ENCODE measurements at places on chromosomes 1 and 21.
A peak's percentile ranks its signal among the peaks of the same experiment; 100 is the strongest.

- no peak for DNase-seq
- H3K36me3 ChIP-seq: no peaks in the 10 kb centered on the region
- H3K4me1 ChIP-seq: no peaks in the 10 kb centered on the region
- H3K4me3 ChIP-seq: no peak overlapping the region
- no peaks in the 10 kb centered on the region for H3K27me3 ChIP-seq
Measured at GRCh38 chr1:113615425-113615824, 143.9 kb downstream of the PHTF1 start.

DNA sequence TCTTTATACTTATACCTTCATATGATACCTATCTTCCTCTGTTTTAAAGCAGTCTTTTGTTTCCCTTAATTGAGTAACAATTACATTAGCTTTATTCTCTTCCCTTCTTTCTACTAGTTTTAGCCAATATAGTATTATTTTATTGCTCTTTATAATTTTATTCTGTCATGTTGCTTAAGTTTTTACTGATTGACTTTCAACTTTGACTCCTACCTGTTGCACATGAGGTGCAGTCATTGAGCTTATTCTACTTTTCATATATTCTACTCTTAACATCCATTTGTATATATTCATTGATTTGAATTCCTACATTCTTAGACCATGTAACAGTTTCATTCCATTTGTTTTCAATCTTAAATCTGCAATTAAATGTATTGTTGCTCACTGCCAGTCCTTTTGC lies 49.2 kb downstream of the AGO3 start:
- no peak overlapping the region for H3K4me3 ChIP-seq
- no peak overlapping the region for H3K27ac ChIP-seq
- no peaks in the 10 kb centered on the region for H3K36me3 ChIP-seq
- H3K4me1 ChIP-seq: no peaks in the 10 kb centered on the region

GRCh38 chr1:119879510-119880434 lies 16.5 kb downstream of the ADAM30 start:
- H3K27me3 ChIP-seq: no peaks in the 10 kb centered on the region
- H3K4me3 ChIP-seq: no peak overlapping the region
- no peak for DNase-seq
- no peak overlapping the region for H3K27ac ChIP-seq

DNA sequence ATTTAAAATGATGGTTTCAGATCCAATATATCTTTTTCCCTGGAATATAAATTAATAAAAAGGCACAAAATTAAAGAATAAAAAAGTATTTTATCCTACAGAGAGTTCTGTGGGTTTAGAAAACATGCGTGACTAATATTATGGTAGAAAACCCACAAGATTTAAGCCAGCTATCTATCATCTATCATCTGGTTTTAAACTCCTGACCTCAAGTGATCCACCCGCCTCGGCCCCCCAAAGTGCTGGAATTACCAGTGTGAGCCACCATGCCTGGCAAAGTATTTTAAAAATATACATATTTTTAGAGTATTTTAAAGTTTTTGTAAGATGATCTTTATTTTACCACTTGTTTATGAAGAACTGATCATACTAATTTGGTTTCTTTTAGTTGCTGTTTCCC lies 79.5 kb downstream of the NRIP1 start:
- no peak for DNase-seq
- no peak overlapping the region for H3K4me3 ChIP-seq
- H3K4me1 ChIP-seq: no peaks in the 10 kb centered on the region
- H3K27ac ChIP-seq: no peak overlapping the region

DNA sequence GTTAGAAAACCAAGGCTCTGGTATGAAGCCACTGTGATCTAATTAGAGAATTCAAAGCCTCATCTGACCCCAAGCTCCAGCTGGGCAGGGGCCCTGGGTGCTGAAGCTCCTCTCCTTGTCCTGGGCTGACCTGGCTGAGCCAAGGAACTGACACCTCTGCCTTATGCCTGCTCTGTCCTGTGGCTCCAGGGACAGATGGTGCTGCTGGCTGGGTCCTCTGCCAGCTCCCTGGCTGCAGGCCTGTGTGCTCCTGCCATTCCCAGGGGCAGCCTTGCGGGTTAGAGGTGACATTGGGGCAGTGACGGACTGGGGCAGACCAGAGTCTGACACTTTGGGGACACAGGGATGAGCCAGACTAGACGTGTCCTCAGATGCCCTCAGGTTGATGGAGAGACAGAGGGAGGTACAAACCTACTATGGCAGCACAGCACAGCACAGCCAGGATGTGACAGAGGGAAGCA lies 11.8 kb downstream of the ACOT11 start:
- no peak overlapping the region for H3K27ac ChIP-seq
- no peaks in the 10 kb centered on the region for H3K27me3 ChIP-seq
- no peaks in the 10 kb centered on the region for H3K36me3 ChIP-seq

DNA sequence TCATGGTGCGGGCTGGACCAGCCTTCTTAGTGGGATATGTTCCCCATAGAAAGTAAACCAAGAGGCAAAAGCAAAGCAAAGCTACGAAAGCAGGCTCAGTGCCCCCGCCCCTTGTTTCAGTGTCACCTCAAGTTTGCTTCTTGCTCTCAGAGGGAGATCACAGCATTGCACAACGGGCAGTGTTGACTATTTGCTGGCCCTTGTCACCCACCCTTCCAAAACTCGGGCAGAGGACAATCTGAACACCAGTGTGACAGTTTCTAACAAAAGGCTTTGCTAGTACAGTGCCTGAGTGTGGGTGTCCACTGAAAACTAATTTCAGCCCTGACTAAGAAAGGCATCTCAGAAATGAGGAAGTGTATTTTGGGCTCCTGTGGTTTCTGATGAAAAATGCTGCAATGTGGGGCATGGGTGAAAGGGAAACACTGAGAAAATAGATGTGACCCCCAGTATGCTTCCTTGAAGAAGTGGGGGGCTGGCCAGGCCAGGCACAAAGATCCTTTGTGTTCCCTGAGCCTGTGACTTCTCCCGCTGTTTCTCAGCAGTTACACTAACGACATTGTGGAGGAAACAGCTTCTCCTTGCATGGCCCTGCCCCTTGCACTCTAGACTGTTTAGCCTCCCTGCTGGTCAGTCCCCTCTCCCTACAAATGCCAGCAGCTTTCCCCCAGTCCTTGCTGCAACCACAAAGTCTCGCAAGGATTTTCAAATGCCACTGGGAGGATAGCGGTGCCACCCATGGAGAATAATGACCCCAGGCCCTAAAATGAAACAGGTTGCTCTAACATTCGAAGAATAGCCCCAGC lies 33.3 kb upstream of the KCNE1 start:
- peak overlapping the region; percentile 82 for H3K27ac ChIP-seq
- H3K4me3 ChIP-seq: peak overlapping the region; percentile 53
- no peaks in the 10 kb centered on the region for H3K27me3 ChIP-seq
- H3K36me3 ChIP-seq: no peaks in the 10 kb centered on the region
- peak; percentile 81 for DNase-seq

DNA sequence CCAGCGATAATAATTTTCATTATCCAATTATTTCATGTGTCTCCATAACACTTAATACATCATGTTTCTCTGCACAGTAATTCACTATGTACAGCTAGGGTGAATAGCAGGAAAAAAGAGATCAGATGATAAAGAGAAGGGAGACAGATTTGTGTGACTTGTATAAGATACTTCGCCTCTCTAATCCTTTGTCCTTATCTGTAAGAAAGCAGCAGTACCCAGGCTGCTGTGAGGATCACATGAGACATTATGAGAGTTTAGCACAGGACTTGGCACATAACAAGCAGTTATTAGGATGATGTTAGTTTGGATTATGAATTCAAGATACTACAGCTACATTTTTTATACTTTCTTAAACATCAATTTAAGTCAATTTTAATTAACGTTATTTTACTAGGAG lies 6.3 kb downstream of the ERG start:
- no peaks in the 10 kb centered on the region for H3K4me1 ChIP-seq
- no peaks in the 10 kb centered on the region for H3K27me3 ChIP-seq
- no peak for DNase-seq
- no peak overlapping the region for H3K4me3 ChIP-seq

DNA sequence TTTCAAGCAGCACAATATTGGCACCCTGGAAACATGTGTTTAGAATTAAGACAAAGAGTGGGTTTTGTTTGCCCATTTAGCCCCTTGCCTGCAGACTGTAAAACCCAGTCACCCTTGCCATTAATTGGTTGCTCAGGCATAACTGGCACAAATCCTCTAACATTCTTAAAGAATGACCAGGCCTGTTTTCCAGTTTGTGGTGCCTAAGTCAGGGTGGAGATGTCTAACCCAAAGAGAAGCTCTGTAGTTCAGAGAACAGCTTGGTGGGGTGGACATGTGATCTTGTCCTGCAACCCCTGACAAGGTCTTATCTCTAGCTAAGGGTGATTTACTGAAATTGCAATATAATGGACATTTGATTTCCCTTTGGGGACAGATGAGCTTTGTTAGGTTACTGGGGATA lies 8.8 kb upstream of the ANGPTL7 start:
- no peak overlapping the region for H3K4me3 ChIP-seq
- no peaks in the 10 kb centered on the region for H3K27me3 ChIP-seq
- no peaks in the 10 kb centered on the region for H3K4me1 ChIP-seq
- DNase-seq: no peak

DNA sequence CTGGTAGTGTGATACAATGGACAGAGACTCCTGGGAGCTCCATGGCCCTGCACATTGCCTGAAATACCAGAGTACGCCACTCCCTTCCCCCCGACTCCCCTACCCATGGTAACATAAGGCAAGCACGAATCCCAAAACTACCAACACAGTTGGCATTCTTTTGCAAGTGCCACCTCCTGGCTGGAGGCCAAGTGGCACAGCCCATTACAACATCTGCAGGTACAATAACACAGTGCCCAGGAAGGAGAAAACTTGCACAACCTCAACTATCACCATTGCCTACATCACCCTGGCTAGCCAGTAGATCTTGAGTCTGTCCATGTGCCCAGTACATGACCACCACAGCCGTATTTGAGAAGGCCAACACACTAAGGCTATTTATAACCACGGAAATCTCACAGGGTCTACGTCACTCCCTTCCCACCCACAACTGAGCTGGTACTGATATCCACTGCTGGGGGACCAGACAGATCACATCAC lies 11.7 kb downstream of the ADAMTS1 start:
- no peaks in the 10 kb centered on the region for H3K4me1 ChIP-seq
- DNase-seq: no peak
- H3K27me3 ChIP-seq: no peaks in the 10 kb centered on the region

DNA sequence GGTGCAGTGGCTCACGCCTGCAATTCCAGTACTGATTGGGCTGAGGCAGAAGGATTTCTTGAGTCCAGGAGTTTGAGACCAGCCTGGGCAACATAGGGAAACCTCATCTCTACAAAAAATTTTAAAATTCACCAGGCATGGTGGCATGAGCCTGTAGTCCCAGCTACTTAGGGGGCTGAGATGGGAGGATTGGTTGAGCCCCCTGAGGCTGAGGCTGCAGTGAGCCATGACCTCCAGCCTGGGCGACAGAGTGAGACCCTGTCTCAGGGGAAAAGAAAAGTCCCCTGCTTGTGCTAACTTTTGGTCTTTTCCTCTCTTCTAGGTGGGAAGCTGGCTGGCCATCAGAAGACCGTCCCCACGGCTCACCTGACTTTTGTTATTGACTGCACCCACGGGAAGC lies 1.6 kb downstream of the SRARP start:
- DNase-seq: no peak
- H3K27ac ChIP-seq: no peak overlapping the region
- no peaks in the 10 kb centered on the region for H3K36me3 ChIP-seq

- H3K27me3 ChIP-seq: peaks cover 30% of the 10 kb centered on the region
- H3K36me3 ChIP-seq: no peaks in the 10 kb centered on the region
- no peak for DNase-seq
- no peak overlapping the region for H3K27ac ChIP-seq
Measured at GRCh38 chr1:159941141-159941540, 4.3 kb downstream of the IGSF9 start.

GRCh38 chr1:15965228-15965767 lies 10.6 kb downstream of the ZBTB17 start:
- DNase-seq: no peak
- H3K36me3 ChIP-seq: no peaks in the 10 kb centered on the region
- no peaks in the 10 kb centered on the region for H3K4me1 ChIP-seq
- H3K27me3 ChIP-seq: no peaks in the 10 kb centered on the region

- H3K27ac ChIP-seq: no peak overlapping the region
- DNase-seq: no peak
- no peak overlapping the region for H3K4me3 ChIP-seq
- no peaks in the 10 kb centered on the region for H3K36me3 ChIP-seq
Measured at GRCh38 chr1:170360601-170361000, 171.4 kb upstream of the GORAB start.

DNA sequence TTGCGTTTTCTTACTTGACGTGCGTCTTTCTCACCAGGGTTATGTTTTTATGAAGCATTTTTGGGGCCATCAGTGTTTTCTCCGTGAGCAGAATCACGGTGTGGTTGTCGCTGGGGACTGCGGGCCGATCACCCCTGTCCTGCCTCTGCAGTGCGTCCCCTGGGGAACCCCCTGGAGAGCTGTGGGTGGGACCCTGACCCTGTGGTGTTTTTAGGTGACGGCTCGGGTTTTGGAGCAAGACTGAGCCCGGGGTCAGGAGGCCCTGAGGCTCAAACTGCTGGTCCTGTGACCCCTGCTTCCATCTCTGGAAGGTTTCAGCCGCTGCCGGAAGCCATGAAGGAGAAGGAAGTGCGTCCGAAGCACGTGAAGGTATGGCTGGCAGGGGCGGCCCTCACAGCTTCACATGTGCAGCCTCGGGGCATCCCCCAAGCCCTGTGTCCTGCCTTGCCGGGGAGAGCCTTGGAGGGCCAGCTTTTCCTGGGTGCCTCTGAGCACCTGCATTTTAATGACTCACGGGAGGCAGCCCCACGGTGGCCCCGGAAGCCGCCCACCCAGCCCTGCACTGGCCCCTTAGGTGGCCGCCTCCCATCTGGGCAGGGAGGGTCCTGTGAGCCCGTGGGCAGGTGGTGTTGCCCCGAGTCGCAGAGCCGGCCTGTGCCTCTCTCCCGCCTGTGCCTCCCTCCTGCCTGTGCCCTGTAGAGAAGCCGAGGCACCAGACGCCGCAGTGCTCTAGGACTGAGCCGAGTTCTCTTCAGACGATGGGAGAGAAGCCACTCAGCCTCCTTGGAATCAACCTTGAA lies 36.7 kb upstream of the DIP2A start:
- no peaks in the 10 kb centered on the region for H3K27me3 ChIP-seq
- H3K4me1 ChIP-seq: no peaks in the 10 kb centered on the region
- no peak for DNase-seq
- H3K36me3 ChIP-seq: no peaks in the 10 kb centered on the region
- H3K27ac ChIP-seq: no peak overlapping the region

- no peak for DNase-seq
- H3K4me3 ChIP-seq: no peak overlapping the region
- no peaks in the 10 kb centered on the region for H3K27me3 ChIP-seq
- no peak overlapping the region for H3K27ac ChIP-seq
Measured at GRCh38 chr1:232034556-232034955, 408.0 kb downstream of the DISC1 start.

GRCh38 chr1:24425441-24425840 lies 9.8 kb downstream of the NIPAL3 start:
- no peak for DNase-seq
- 0 out of 2 replicates have a peak, but pooled peaks cover 3% of the 10 kb centered on the region for H3K36me3 ChIP-seq
- no peaks in the 10 kb centered on the region for H3K27me3 ChIP-seq
- H3K4me3 ChIP-seq: no peak overlapping the region

- no peak overlapping the region for H3K27ac ChIP-seq
- H3K27me3 ChIP-seq: peaks cover 86% of the 10 kb centered on the region
- H3K36me3 ChIP-seq: no peaks in the 10 kb centered on the region
- no peak overlapping the region for H3K4me3 ChIP-seq
- no peaks in the 10 kb centered on the region for H3K4me1 ChIP-seq
Measured at GRCh38 chr1:29825941-29826415, 589.7 kb downstream of the PTPRU start.

Measured in MM.1S (cell line).